ENCODE measurements at places on chromosomes 13 and 19.

DNA sequence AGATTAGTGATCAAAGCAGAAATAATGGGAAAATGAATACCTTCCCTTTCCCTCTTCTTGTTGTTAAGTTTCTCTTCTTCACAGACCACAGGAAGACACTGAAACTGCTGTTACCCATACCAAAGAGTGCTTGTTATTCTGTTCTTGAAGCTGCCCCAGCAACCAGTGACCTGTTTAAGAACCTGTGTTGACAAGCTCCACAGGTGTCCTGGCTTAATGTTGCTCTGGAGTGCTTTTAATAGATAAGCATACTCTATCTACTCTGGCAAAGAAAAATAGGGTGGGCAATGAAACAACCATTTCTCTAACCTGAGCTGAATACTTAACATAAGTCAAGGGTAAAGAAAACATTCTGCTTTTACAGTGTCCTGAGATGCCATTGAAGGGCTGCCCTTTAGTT, 506.7 kb upstream of the GPC6 start:
- peak; percentile 12 for DNase-seq

- DNase-seq = no peak
These were observed 26.2 kb upstream of the WDFY2 start for GRCh38 chr13:51557875-51558612.

GRCh38 chr19:54201980-54202379, 1.3 kb downstream of the RPS9 start:
- no peak for DNase-seq

GRCh38 chr13:85853161-85853894, 54.1 kb upstream of the SLITRK6 start:
- DNase-seq = no peak

DNA sequence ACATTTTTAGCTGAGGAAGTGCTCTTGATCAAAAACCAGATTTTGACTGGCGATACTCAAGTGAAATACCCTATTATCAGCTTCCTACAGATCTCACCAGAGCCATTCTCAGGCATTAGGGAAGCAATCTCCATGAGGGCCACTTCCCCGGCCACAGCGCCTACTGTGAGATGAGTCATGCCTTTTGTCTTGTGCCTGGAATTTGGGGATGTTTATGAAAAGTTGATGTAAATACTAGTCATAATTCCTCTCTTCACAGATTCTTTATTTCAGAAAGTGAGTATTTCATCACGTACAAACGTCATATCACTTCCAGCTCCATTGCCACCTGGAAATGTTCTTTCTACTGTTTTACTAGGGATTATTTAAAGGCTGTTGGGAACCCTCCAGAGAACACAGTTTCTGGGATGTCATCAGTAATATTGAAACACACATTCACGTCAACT, 25.3 kb upstream of the SLC46A3 start:
- no peak for DNase-seq

DNA sequence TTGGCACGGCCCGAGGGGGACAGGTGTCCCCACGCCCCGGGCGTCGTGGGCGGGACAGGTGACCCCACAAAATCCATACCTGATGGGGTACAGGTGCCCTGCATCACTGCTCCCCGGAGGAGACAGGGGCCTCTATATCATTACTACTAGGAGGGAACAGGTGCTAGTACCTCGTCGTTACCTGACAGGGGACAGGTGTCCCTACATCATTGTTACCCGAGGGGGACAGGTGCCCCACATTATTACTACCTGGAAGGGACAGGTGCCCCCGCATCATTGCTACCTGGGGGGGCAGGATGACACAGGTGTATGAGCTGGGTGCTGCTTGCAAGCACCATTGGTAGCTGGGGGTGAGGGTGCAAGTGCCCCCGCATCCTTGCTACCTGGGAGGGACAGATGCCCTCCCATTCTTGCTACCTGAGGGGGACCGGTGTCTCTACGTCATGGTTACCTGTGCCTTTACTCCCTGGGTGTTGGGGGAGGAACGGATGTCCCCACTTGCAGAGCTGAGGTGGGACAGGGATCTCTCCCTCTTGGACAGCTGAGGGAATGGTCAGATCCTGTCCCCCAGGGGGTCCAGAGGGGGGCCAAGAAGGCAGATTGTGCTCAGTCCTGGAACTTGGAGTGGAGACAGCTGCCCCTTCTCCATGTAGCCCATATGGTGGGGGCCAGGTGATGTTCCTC, 620 bp downstream of the CRTC1 start:
- DNase-seq = no peak

GRCh38 chr13:60230593-60230992, 66.9 kb upstream of the DIAPH3 start:
- no peak for DNase-seq

- DNase-seq = no peak
These were observed 699 bp downstream of the TMEM259 start for GRCh38 chr19:1019980-1020867.

Data from NCI-H774 (cell line).